ENCODE measurements at places on chromosomes 7 and 10.

DNA sequence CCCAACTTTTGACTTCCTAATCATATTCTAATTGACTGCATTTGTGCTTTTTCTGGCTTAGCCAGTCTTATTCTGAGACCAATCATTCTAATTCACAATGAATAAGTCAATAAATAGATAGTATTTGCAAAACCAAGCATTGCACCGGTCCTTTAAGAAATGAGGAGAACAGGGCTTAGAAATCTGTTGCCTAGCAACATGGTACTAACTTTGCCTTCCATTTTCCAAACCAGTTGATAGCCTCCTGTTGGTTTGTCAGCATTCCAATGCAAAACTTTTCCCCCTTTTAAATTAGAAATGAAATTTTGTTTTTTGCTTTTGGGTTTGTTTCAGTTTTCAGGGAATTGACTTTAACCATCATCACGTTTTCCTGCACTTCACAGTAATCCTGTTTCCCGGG, 603.5 kb upstream of the NRP1 start:
- H3K36me3 ChIP-seq = no peaks in the 10 kb centered on the region
- no peak overlapping the region for H3K4me3 ChIP-seq
- DNase-seq = no peak
- H3K27me3 ChIP-seq = no peaks in the 10 kb centered on the region
- no peaks in the 10 kb centered on the region for H3K4me1 ChIP-seq

- no peak overlapping the region for H3K4me3 ChIP-seq
- no peak overlapping the region for H3K27ac ChIP-seq
- H3K36me3 ChIP-seq = no peaks in the 10 kb centered on the region
- no peaks in the 10 kb centered on the region for H3K4me1 ChIP-seq
- no peak for DNase-seq
- peaks cover 2% of the 10 kb centered on the region for H3K27me3 ChIP-seq
Observed at GRCh38 chr10:77673515-77674140, 36.0 kb upstream of the KCNMA1 start.

DNA sequence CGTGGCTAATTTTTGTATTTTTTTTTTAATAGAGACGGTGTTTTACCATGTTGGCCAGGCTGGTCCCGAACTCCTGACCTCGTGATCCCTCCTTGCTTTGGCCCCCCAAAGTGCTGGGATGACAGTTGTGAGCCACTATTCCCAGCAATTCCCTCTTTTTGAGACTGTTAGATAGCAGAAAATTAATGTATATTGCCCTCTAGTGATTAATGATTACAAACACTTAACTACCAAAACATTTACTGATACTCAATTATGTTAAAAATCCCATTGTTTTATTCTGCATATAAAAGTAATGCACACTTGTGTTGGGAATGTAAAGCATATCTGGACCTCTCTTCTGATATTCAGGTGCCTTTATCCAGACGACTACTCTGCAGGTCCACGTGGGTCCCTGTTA, 41.2 kb upstream of the COBL start:
- no peaks in the 10 kb centered on the region for H3K36me3 ChIP-seq
- no peaks in the 10 kb centered on the region for H3K27me3 ChIP-seq
- no peak for DNase-seq
- no peaks in the 10 kb centered on the region for H3K4me1 ChIP-seq

- H3K27ac ChIP-seq = no peak overlapping the region
- no peak overlapping the region for H3K4me3 ChIP-seq
- DNase-seq = peak; percentile 63
- H3K36me3 ChIP-seq = no peaks in the 10 kb centered on the region
Observed at GRCh38 chr10:117139581-117140524, 1.8 kb upstream of the VAX1 start.
